ENCODE measurements at places on chromosomes 5 and 9. TPM values are rescaled to one million over a fixed set of nuclear protein-coding genes. Genes with fewer than 3 reads are reported as not detected.

The PCDHA7 gene
- polyA plus RNA-seq: not detected

- peak overlapping the region; percentile 38 for H3K27ac ChIP-seq
- peaks cover 12% of the 10 kb centered on the region for H3K36me3 ChIP-seq
- no peaks in the 10 kb centered on the region for H3K4me1 ChIP-seq
These were observed 17.1 kb downstream of the F2R start for GRCh38 chr5:76733049-76733417.

DNA sequence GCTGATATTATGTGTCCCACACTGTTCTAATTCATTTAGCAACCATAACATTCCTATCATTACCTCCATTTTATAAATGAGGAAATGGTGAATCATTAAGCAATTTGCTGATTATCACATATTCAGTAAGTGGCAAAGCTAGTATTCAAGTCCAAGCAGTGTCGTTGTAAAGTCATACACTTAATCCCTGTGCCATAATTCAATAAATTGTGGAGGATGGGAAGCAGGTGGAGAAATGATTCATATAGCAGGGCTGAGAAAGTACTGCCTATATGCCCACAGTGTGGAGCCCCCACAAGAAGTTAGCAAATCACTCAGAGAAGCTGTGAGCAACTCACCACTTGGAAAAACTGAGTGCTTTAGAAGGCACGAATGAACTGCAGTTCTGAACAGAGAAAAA is 691.0 kb downstream of the PTPRD start:
- H3K36me3 ChIP-seq: no peaks in the 10 kb centered on the region
- H3K4me3 ChIP-seq: no peak overlapping the region
- no peak for DNase-seq
- no peak overlapping the region for H3K27ac ChIP-seq
- no peaks in the 10 kb centered on the region for H3K27me3 ChIP-seq

GRCh38 chr5:151676719-151677118 is 10.0 kb downstream of the SPARC start:
- H3K4me3 ChIP-seq: no peak overlapping the region
- peaks cover 86% of the 10 kb centered on the region for H3K4me1 ChIP-seq
- peaks cover 34% of the 10 kb centered on the region for H3K36me3 ChIP-seq
- H3K27me3 ChIP-seq: no peaks in the 10 kb centered on the region
- peak overlapping the region; percentile 87 for H3K27ac ChIP-seq
